ENCODE measurements at places on chromosomes 7 and 10.

GRCh38 chr10:71945819-71946474, 18.2 kb upstream of the CHST3 start:
- no peak for DNase-seq

DNA sequence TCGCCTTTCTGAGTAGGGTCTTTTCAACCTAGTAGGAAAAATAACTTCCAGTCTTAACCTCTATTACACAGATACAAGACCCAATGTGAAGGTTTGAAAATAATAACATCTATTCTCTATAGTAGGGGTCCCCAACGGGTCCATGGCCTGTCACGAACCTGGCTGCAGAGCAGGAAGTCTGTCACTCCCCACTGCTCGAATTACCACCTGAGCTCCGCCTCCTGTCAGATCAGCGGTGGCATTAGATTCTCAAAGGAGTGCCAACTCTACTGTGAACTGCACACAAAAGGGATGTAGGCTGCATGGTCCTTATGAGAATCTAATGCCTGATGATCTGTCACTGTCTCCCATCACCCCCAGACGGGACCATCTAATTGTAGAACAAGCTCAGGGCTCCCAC, 7.4 kb downstream of the YWHAG start:
- DNase-seq, result no peak

- peak; percentile 67 for DNase-seq
These were observed 40.7 kb downstream of the TARP start for GRCh38 chr7:38232502-38233366.

DNA sequence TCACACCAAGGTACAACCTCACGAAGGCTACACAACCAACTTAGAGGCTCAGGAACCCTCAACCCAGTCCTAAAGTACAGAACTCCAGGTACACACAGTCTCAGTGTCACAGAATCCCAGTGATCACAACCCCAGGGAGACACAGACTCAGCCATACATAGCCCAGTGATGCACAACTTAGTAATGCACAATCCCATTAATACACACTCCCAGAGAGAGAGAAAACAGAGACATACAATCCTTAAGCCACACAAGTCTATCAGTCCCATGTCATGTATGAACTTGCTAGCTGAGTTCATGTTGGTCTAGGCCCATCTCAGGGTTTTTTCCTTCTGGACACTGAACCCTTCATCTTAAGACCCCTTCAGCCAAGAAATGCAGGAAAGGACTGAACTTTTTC, 4.6 kb downstream of the KCNIP2 start:
- no peak for DNase-seq

DNA sequence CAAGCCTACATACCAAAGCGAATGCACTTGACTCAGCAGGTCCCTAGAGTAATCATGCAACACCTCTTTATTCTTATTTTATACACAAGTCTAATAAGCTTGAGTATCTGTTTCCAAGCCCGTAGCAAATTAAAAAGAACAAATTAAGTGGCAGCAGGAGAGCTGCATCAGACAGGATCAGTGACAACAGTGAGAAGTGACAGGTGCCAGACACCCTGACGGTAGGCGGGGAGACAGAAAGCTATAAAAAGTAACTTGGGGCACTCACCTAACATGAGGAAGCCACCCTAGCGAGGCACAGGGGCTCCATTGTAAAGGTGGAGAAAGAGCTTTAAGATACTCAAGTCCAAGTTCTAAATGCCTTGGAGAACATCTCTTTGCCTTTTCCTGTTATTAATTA, 174.2 kb downstream of the PLXNA4 start:
- no peak for DNase-seq

Data from naive thymus-derived CD8-positive, alpha-beta T cell (primary cell).